Ecto neural progenitor cell (in vitro differentiated cells): ENCODE measurements at places on chromosomes 1 and 21.
A peak's percentile ranks its signal among the peaks of the same experiment; 100 is the strongest.

DNA sequence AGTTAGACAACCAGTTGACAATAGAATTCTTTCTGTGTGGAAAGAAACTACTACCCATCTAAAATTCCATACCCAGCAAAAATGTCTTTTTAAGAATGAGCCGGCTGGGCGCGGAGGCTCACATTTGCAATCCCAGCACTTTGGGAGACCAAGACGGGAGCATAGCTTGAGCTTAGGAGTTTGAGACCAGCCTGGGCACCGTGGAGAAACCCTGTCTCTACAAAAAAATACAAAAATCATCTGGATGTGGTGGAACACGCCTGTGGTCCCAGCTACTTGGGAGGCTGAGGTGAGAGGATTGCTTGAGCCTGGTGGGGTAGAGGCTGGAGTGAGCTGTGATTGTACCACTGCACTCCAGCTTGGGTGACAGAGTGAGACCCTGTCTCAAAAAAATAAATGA is 79.2 kb downstream of the SCCPDH start:
- DNase-seq: no peak

DNA sequence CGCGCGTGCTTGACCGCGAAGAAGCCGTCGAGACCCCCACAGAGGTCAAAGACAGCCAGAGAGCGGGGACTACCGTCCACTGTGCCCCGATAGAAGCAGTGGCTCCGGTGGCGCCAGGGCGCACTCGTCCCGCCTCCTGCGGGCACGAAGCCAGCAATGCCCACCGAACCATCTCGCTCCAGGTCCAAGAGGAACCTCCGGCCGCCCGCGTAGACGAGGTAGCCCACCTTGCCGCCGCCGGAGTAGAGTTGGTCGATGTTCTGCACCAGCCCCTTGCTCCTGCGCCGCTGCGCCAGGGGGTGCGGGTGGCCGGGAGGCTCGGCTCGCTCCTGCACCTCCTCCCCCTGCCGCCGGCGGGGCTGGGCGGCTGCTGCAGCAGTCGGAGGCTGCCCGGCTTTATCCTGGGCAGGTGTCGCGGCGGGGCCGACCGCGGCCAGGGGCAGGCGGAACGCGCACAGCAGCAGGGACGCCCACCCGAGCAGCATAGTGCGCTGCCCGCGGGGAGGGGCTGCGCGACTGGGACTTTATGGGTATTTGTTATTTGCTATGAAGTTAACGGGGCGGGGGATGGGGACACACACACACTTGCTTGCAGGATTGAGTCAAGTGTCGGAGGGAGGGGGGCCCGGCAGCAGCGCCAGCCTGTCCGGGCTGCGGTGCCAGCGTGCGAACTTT is 844 bp downstream of the ADAMTS5 start:
- peak; percentile 69 for DNase-seq

DNA sequence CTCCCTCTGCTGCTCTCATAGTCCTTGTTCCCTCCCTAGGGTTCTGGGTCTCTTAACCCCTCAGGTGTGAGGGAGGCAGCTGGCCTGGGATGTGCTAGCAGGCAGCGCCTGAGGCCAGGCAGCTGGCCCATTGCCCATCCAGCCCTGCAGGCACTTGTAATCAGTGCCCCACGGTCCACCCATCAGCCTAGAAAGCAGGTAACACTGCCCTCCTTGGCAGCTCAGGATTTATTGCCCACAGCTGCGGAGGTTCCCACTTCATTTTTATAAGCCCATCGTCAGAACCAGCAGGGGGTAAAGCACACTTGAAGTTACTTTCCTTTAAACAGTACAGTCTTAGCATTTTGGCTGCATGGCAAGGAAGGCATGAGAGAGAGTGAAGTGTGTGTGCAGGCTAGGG is 70.6 kb downstream of the TMEM53 start:
- DNase-seq: no peak

DNA sequence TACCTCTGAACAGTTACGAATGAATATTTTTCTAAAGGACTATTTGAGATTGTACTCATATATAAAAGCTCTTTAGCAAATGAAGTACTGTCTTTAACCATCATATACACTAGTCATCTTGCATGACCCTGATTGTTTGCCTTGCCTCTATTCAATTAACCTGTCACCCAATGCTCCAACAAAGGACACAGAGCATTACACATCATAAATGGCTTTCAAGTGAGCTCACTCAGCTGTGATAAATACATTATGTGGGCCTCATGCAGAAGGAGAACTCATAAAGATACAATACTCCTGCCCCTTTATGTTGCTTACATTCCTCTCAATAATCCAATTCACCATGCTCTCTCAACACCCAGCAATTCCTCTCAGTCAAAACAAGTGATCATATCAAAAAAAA is 993.0 kb upstream of the PRMT6 start:
- DNase-seq: no peak

- peak; percentile 82 for DNase-seq
Observed at GRCh38 chr1:220879076-220879508, at the start of gene HLX. Gene HLX, plus strand, starts transcription at chr1:220879443. Its CDS starts 415 bp downstream, at chr1:220879858.

DNA sequence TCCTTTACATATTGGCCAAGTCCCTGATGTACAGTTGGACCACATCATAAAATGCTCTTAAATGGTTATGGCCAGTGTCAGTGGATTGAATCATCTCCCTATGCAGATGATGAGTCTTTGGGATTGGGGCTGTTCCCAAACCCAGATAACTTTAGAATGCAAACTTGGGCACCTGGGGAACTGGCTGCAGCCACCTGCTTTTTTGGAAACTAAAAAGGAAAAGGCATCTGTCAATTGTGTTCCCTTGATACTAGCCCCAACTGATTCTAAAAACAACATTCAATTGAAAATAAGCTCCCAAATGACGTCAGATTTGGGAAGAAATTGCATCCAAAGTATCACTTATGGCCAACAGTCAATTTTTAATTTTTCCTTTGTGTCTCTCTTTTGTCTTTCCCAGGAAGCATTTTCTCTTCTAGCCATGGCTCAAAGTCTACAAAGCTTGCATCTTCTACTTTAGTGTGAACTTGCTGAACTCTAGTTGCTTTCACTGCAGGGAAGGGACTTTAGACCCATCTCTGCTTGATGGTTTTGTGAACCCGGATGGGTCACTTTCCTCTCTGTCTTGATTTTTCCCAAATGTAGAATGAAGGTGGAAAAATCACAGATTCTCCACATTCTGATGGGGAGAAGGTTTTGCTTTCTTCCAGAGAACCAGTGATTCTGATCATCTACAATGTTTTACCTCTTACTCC is 402.3 kb upstream of the USP24 start:
- no peak for DNase-seq

GRCh38 chr1:168287237-168287664 is 6.6 kb downstream of the TBX19 start:
- DNase-seq: no peak

GRCh38 chr1:44512313-44512885 is 107.3 kb downstream of the RNF220 start:
- no peak for DNase-seq

GRCh38 chr1:202964791-202965410 is 2.2 kb downstream of the CYB5R1 start:
- no peak for DNase-seq

DNA sequence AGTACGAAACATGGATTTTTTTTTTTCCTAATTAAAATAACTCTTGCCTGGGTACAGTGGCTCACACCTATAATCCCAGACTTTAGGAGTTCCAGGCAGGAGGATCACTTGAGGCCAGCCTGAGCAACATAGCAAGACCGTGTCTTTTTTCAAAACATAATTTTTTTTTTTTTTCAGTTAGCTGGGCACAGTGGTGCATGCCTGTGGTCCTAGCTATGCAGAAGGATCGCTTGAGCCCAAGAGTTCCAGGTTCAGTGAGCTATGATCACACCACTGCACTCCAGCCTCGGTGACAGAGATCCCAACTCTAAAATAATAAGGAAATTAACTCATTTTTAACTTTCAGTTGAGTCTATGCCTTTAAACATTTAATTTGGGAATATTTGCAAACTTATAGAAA is 170.1 kb downstream of the NEK7 start:
- DNase-seq: no peak

- DNase-seq: no peak
Observed at GRCh38 chr21:18142655-18143054, 102.0 kb upstream of the CHODL start.

DNA sequence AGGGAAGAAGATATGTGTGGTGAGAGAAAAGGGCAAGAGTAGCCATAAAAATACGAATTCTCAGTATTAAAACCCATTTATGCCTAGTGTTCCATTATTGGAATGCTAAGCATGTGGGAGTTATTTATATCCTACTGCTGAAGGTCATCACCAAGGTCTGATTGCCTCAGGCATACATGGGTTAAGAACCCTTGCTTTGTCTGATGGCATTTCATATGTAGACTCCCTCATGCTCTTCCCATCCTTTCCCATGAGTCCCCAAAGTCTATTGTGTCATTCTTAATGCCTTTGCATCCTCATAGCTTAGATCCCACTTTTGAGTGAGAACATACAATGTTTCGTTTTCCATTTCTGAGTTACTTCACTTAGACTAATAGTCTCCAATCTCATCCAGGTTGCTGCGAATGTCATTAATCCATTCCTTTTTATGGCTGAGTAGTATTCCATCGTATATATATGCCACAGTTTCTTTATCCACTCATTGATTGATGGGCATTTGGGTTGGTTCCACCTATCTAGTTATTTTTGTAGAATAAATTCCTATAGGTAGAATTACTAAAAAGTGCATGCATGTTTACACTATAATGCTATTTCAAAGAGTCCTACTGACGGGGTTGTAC is 172.5 kb downstream of the DYRK1A start:
- DNase-seq: no peak

GRCh38 chr21:41526478-41527087 is 18.6 kb upstream of the TMPRSS2 start:
- no peak for DNase-seq

DNA sequence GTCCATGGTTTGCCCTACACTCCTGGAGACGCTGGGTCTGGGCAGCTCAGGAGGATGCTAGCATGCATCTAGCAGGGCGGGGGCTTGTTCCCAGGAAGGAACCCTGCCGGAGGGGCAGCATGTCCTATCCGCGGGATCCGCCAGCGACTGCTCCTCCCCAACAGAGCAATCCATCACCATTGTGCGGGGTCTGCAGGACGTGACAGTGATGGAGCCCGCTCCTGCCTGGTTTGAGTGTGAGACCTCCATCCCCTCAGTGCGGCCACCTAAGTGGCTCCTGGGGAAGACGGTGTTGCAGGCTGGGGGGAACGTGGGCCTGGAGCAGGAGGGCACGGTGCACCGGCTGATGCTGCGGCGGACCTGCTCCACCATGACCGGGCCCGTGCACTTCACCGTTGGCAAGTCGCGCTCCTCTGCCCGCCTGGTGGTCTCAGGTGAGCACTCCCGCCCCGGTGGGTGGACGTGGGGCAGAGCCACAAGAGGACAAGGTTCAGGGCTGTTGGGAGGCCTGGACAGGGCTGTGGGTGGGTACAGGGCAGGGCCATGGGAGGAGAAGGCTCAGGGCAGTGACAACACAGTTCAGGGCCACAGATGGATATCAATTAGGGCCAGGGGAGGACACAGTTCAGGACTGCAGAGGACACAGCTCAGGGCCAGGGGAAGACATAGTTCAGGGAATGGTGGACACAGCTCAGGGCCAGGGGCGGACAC is 71.3 kb downstream of the OBSCN start:
- peak; percentile 43 for DNase-seq

- no peak for DNase-seq
Observed at GRCh38 chr1:77866296-77866695, 22.1 kb upstream of the NEXN start.

GRCh38 chr1:231735941-231736340 is 109.4 kb downstream of the DISC1 start:
- no peak for DNase-seq

DNA sequence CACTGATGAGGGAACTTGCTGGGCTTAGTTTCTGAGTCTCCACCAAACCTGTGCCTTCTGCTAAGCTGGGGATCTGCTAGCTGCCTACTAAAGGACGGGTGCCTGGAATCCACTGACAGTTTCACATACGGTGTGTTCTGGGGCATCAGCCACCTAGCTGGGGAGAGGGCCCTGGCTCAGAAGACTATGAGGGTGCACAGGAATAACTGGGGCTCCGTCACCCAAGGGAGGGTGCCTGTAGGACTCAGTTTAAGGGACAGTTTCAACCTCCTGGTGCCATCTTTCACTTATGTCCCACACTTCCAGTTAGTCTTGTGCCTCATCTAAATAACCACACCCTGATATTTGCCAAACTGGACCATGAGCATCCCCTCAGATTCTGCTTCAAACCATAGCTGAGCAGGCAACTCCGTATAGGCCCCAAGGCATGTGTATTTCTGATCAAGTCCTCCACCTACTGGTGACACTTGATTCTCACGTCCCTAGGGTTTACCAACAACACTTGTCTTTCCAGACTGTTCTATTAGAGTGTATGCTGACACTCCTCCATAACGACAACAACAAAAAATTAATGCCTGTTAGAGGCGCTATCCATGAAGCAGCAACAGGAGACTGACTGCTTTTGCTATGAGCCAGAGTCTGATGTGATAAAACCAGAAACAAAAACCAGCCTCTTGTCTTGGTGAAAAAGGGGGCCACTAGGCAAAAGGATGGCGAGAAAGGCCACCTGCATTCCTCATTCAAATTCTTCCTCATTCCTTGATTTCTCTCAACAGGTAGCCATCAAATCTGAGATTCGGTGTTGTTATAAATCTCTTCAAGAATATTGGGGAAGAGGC is 55.0 kb upstream of the PAXBP1 start:
- DNase-seq: peak; percentile 51

DNA sequence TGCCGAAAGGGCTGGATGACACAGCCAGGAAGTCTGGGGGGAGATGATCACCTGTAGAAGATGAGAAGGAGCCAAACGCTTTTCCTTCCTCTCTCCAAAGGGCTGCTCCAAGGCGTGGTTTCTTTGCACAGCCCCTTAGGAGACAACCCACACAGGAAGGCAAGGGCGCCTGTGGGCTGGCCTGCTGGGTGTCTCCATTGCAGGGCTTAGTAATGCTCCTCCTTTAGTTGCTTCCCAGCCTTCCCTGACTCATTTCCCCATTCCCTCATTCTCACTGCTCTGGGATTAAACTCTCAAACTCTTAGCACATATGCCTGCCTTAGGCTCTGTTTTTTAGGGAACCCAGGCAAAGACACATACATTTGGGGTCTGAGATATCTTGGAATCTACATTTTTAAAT is 1.7 kb upstream of the CLCA1 start:
- no peak for DNase-seq

GRCh38 chr21:37230632-37231248 is 36.4 kb downstream of the VPS26C start:
- no peak for DNase-seq

- peak; percentile 42 for DNase-seq
Observed at GRCh38 chr1:17196496-17197185, 8.3 kb upstream of the PADI1 start.

DNA sequence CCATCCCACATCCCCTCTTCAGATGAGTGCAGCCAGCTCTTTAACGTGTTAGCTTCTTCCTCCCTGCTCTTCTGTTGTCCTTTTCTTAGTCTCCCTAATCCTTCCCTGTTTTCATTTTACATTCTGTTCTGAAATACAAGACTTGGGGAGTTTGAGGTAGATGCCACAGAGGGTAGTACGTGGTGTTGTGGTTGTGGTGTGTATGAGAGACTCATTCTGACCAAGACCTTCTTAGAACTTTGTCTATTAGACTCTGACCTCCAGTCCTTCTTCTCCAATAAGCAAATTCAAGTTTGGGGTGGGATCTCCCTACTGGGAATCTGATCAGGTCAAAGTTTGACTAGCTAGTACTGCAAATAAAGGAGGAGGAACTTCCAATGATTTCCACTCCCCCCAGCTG is 39.5 kb downstream of the CACNA1E start:
- no peak for DNase-seq

GRCh38 chr1:196259316-196259715 is 348.9 kb downstream of the KCNT2 start:
- DNase-seq: no peak
